Activated CD4-positive, CD25-positive, alpha-beta regulatory T cell treated with anti-CD3 and anti-CD28 coated beads, Interleukin-2, amount 50 U/mL, for 16 hours (primary cell): ENCODE measurements at places on chromosomes 11 and 22.

DNA sequence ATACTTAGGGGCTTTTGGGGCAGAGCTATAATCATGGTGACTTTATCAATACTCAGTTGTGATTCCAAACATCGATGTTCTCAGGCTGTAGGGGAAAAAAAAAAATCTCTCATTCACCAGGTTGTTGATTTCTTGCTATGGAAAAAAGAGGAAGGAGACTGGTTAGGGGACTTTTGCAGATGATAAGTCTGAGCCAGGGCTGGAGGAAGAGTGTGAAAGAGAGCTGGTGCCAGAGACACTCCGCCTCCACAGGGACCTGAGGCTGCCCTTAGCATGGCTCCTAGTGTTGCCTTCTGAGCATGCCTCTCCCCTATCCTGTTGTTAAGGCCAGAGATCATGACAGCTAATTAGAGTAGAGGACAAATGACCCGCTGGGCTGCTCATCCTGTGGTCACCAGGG is 16.9 kb downstream of the UPB1 start:
- no peak for DNase-seq

GRCh38 chr11:78208257-78209165 is 19.8 kb downstream of the USP35 start:
- DNase-seq = no peak

DNA sequence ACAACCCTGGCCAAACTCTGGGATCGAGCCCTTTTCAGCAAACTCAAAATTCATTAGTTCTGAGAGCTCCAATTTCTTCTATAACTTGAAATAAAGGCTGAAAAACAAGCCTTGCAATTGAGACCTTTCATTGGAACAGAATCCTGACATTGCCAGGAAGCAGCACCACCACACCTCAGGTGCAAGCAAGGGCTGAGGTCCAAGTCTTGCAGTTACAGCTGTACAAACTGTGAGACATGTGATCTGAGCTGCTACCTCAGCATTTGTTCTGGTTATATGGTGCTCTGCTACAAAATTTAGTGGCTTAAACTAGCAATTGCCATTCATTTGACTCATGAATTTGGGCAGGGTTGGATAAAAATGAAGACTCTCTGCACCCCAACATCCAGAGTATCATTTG is 18.1 kb downstream of the OR5AS1 start:
- no peak for DNase-seq

DNA sequence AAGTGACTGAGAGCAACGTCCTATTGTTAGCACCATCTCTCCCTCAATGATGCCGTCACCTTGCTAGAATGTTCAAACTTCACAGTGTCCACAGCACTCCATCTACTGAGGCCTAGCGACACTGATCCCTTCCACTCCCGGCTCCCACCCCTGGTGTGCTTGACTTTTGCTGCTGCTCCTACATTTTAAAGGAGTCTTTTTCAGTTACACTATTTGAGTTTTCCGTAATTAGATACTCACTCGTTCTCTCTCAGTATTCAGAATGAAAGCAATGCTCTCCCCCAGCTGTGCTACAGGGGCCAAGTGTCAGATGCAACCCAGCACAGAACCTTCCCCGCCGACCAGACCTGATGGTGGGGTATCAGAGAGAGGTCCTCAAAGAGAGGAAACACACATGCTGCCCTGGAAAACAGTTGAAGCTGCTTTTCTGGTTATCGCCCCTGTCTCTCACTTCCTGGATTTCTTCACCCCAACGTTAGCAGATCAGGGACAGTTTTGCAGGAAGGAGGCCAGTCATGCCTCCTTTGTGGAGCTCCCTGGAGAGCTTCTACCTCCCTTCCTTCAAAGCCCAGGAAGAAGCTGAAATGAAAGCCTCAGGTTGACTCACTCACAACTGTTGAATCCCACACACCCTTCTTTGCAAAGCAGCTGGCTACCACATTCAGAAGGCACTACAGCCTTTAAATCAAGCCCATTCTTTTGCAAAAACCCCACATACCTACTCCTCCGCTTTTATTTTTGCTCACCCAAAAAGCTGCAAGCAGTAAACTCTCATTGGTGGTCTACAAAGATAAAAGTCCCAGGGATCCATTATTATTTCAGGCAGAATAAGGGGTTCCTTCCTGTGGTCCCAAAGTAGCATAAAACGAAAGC is 23.5 kb downstream of the LARGE1 start:
- no peak for DNase-seq

DNA sequence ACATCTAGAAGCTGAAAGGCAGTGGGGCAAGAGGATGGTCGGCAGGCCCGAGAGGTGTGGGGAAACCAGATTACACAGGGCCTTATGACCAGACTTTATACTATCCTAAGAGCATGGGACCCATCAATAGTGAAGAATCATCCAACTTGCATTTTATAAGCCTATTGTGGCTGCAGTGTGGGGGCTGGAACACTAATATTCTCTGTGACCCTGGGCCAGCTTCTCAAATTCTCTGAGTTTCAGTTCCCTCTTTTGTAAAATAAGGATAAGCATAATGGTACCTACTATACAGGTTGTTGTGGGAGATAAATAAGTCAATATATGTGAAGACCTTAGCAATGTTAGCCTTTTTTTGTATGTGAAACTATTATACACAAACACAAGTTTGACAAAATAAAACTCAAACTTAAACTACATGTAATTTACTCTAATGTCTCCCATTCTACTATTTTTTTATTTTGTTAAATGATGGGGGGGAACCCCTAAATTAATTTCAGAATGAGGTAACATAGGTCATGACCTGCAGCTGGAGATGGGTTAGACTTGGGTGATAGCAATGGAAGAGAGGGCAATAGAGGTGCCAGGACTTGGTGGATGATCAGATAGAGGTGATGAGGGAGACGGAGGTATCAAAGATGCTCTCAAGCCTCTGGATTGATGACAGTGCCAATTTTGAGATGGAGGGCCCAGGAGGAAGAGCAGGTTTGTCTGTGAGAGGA is 30.1 kb downstream of the SMCO4 start:
- DNase-seq = no peak

- DNase-seq = no peak
Observed at GRCh38 chr11:114826910-114827442, 148.6 kb downstream of the NXPE2 start.

DNA sequence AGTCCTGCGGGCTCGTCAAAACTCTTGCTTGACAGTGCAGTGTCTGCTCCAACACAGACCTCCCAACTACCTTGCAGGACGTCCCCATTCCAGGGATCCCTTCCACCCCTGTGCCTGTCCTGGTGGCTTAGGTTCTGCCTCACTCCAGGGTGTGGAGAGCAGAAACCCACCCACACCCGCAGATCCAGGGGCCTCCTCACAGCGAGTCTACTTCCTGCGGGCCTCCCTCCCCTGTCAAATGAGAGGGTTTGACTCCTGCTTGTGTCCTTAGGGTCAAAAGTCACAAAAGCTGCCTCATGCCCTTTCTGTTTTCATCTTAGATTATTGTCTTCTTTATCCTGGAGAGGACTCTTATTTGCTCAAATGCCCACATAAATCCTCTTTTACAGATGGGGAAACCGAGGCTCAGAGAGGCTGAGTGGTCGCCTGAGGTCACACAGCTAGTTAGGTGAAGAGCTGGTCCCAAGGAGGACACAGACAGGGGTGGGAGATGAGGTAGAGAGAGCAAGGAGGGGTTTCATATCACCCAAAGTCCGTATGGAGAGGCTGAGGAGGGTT is 81.1 kb upstream of the KCNQ1OT1 start:
- DNase-seq = no peak

GRCh38 chr22:24460418-24461089 is 33.2 kb downstream of the ADORA2A start:
- DNase-seq = no peak

DNA sequence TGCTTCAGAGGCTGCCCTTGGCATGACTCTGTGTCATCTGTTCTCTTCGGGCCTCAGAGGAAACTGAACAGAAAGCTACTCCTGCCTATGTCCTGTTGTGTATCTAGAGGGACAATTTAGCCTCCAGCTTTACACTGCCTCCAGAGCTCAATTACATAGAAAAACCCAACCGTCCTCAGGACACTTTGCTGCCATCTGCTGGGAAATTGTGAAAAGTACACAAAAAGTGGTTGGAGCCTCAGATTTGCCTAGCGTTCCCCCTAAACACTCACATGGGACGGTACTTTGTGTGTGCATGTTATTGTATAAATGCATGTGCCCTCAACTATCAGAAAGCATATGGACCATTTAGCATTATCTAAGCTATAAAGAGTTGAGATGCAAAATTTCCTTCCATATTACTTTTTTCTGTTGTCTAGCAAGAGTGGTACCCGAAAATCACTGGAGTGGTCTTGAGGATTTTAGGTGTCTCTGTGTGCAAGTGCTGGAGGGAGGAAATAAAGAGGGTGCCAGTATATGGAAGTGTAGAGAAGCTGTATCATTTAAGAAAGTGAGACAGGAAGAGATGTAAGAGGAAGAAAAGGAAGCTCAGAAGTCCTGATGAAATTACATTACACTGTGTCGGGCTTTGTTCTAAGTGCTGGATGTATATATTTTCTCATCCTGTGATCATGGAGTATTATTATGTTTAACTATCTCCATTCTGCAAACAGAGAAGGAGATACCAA is 8.7 kb upstream of the MS4A4E start:
- no peak for DNase-seq

GRCh38 chr11:46597609-46598219 is 3.9 kb upstream of the AMBRA1 start:
- DNase-seq = no peak

DNA sequence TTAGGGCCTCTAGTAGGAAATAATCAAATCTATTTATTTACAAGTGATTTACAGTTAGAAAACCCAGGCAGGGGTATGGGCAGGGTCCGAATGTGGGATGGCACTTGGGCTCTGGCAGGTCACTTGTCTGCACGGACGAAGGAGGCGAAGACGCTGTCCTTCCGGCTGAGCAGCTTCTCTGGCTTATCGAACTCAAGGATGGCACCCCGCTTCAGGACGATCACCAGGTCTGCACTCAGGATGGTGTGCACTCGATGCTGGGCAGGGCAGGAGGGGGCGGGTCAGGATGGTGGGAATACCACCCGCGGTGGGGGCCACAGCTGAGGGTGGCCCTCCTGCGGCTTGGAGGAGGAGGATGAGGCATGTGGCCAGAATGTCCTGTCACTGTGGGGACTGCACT is 4.4 kb upstream of the KCNJ11 start:
- no peak for DNase-seq

- DNase-seq = no peak
Observed at GRCh38 chr11:68040957-68041591, 2.2 kb downstream of the TCIRG1 start.

- DNase-seq = no peak
Observed at GRCh38 chr11:73426219-73426850, 50.1 kb downstream of the RELT start.

DNA sequence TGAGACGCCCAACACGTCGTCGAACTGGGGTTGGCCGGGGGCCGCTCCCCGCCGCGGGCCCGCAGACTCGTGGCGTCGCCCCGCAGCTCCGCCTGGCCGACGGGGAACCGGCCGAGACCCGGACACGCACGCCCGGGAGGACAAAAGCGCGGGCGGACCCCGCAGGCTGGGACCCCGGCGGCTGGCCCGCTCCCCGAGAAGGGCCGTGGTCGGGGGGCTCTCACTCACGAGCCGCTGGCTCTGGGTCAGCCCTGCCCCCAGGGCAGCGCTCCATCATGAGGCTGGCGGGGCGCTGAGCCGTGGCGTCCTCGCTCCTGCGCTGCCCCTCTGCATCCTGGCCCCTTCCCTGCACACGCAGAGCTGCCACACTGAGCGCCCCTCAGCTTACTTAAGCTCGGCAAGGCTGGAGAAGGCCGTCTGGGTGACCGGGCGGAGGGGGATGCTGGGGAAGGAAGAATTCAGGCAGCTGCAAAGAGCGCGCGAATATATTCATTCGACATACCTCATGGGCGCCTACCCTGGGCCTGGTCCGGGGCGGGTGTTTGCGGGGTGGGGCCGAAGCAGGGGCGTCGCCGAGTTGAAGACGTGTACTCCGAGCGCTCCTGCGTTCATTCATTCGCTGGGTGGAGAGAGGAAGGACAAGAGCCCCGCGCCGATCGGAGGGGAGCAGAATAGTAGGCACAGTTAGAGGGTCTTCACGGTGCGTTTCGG is 579 bp upstream of the CYB5R2 start:
- no peak for DNase-seq

- no peak for DNase-seq
Observed at GRCh38 chr11:72241291-72241781, 2.6 kb downstream of the PHOX2A start.

- no peak for DNase-seq
Observed at GRCh38 chr11:60831501-60832079, 10.3 kb upstream of the CCDC86 start.

GRCh38 chr11:802693-803466 is 2.2 kb downstream of the PIDD1 start:
- no peak for DNase-seq

GRCh38 chr11:104164028-104164520 is at the start of gene PDGFD:
Gene PDGFD, minus strand, starts transcription at chr11:104164147.
- no peak for DNase-seq

DNA sequence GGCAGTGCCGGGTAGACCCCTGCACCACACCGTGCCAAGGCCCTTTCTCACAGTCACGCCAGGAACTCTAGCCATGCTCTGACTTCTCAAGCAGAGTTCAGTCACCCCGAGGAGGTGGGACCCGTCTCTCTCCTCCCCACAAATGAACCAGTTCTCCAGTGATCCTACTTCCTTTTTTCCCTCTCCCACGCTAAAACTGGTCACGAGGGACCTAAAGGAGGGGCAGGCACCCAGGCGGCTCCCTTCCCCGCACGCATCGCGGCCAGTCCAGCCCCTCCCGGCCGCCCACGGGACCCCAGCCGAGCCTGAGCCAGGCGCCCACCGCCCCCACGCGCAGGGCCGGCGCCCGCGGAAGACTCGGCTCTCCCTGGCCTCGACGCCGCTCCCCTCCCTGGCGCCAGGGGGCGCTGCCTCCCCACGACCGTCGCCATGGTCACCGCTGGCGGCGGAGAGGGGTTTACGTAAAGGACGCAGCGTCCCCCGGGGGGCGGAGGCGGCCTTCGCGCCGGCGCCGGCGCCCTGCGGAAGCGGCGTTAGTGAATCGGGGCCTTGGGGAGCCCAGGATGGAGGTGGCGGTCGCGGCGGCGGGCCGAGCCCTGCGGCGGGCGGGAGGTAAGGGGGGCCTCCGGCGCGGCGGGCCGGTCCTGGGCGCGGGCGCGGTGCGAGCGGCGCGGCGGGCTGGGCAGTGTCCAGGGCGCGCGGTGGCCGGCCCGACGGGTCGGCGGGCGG is at the start of gene DAGLA:
Gene DAGLA (plus strand): TSS at position 499 of the 729 bp plus-strand sequence. CDS start 39,765 bp downstream, outside the sequence.
- peak; percentile 66 for DNase-seq

GRCh38 chr11:18853086-18853720 is 61.6 kb upstream of the PTPN5 start:
- no peak for DNase-seq
